ENCODE measurements at places on chromosomes 2 and 18.

DNA sequence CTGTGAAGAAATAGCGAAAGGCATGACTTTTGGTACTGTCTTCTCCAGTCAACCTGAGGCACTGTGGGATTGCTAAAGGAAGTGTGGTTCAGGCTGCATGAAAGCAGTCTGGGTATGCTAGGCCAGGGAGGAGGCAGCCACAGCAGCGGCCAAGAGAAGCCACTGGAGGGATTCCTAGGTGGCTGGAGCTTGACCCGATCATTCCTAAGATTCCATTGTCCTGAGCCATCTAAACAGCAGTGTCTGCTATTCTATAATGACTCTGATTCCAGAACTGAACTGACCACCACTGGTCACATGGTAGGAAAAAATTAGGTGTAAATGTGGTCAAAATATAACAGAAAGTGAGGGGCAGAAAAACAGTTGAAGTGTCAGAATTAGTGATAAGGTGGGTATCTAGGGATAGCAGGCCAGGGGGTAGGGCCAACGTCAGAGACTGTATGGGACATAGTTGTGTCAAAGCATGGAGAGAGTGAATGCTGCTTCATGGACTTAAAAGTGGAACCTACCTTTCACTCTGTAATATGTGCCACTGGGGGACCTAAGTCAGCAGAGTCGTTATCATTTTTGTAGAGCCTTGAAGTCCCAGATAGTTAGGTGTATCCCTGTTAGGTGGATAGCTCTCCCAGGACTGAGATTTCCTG lies 204.6 kb downstream of the CTNNA2 start:
- no peak for DNase-seq

DNA sequence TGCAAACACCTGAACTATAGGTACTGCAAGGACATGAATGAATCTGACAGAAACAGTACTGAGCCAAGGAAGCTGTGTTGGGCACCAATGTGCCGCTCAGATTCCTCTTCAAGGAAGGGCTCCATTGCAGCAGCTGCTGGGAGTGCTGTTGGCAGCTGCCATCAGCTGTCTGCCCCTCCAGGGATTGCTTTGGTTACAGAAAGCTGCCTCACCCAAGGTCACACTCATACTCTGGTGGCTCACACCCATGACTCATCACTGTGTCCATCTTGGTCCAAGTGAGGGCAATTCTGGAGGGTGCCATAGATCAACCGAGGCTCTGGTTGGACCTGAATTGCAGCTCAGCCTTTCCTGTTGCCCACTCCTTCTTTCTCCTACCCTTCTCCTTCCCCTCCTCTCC lies 24.4 kb upstream of the TRPM8 start:
- no peak for DNase-seq

DNA sequence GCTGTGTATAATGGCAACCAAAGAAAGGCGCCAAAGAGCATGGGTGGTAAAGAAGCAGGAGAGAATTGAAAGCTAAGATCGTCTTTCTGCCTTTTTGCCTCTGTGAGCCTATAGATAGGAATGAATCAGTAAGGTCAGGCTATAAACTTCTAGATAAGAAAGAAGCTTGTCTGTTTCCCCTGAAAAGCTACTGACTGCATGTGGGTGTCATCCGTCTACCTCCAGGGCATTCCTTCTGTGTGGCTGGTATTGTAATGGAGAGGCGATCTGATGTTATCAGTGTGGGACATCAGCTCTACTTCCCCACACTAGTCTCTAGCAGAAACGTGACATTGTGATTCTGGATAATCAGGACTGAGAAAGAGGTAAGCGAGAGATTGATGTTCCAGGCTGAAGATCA lies 63.4 kb upstream of the PLA2R1 start:
- DNase-seq: no peak

DNA sequence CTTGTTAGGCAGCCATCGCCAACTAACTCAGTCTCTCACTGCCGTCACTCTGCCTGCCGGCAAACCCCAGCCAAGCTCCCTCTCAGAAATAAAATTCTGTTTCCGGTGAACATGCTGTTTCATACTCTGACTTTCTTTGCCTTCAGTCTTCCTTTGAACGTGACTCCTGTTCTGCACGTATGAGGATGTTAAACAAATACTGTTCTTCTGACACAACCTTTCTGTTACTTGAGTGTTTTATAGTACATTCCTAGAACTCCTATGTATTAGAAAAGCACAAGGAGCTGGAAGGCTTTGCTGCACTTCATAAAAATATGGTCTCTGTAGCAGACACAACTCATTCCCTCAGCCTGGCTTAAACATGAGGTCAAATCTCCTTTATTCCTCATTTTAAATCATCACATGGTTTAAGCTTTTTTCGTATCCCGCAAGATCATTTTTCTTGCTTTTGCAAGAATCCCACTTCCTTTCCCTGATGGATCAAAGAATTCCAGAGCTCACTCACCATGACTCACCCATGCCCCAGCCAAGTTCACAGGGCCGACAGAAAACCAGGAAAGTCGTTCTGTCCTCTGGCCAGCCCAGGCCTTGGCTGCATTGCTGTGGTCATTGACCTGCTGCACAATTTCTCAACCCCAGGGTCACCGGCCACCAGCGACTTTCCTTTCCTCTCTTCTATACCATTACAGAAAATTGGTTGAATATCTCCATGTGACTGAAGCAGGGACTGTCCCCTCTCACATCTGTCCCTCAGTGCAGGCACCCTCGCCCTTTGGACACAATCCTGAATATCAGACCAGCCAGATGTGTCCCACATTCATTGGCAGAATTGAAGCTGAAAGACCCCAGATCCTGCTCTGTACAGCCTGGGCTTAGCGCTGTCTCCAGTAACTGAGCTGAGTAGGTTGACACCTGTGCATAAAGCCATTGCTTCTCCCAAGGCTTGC lies 183.1 kb upstream of the ARL4C start:
- DNase-seq: no peak

GRCh38 chr2:64581777-64582539 lies 57.8 kb downstream of the AFTPH start:
- DNase-seq: no peak

- no peak for DNase-seq
Observed at GRCh38 chr18:43276491-43276890, 799 bp downstream of the SYT4 start.

DNA sequence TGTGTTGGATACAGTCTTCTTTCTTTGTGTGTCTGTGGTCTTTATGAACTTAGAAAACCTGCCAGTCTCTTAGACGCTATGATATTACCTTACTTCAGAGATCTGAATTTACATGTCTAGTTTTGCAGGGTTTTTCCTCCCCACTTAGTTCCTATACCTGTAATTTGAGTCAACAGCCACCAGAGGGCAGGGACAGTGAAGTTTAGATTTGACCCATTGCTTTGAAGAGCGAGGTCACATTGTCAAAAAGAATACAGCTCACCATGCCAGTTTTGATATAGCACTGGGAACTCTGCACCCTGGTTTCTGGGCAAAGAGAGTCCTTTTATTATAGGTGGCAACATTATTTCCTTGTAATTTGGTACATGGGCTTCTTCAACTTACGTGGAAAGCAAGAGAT lies 102.3 kb downstream of the MAPK4 start:
- DNase-seq: no peak

- DNase-seq: no peak
Observed at GRCh38 chr2:105858868-105859693, 114.4 kb downstream of the NCK2 start.

DNA sequence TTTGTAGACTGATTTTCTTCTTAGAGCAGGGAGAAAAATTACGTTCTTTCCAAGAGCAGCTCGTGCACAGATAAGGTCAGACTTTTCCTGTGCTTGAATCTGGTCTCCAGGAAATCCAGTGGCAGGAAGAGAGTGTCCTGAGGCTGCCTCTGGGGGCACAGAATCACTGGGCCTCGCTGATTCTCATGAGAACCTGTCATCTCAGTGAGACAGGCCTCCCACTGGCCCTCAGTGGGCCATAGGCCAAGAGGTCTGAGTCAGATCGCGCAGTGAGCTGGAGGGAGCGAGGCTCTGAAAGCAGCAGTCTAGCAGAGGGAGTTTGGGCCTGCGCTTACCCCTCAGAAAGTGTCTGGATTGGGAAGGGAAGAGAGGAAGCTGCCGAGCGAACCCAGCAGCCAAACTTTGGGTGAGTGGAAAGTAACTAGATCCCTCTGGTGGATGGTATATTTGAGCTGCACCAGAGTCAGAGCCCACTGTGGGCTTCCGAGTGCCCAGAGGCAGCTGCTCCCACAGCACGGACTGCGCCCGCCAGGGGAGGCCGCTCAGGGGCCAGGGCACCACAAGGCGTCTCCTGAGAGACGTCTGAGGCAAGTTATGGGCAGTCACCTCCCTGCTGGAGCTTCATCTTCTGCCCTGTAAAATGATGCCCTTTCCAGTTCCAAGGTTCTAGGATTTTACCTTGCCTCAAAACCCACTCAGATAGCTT lies 8.2 kb downstream of the GDF7 start:
- no peak for DNase-seq

- no peak for DNase-seq
Observed at GRCh38 chr18:35143622-35144596, 96.9 kb upstream of the ZNF397 start.

- DNase-seq: no peak
Observed at GRCh38 chr2:71299507-71299906, 32.1 kb upstream of the ZNF638 start.

DNA sequence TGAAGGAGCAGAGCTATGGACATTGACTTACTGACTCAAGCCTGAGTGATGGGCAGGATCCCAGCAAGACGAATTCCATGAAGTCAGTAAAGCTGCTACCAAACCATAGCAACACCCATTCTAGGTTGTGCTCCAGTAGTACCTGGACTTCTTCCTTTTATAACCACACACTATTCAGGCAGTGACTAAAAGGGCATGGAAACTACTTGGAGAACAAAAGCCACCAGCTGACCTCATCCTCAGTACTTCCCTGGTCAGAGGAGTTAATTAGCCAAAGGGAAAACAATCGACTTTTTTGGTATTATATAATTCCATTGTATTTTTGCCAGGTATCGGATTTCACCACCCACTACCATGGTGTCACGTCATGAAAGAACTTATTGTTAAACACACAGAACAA lies 237.1 kb downstream of the TTC32 start:
- no peak for DNase-seq

DNA sequence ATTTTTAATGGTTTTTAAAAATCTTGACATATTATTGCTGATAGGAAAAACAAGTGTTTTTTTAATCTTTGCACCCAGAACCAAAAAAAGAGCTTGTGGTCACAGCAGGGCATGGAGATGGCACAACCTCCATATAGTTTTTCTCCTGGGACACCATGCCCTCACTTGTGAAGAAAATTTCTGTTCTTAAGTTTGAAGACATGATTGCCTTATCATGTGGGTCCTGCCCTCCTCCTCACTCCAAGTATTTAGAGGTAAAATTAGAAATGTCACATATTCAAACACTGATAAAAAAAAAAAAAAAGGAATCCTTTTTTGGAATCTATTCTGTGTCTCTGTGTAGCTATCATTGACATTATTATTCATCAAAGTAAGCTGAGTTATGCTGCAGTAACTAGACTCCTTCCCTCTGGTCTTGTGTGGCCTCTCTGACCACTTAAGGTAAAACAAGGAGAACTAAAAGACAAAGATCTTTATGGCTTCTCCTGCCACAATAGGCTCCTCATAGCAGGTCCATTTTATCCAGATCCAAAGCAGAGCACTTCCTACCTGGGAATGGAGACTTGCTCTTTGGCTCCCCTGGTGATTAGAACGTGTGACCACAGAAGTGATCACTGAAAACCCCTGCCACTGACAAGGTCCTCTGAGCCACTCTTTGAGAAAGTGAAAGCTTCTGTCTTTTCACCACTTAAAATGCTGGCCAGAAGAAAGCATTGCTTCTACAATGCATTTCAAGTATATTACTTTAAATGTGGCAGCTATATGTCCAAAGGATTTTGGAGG lies 19.8 kb downstream of the ADD2 start:
- no peak for DNase-seq

DNA sequence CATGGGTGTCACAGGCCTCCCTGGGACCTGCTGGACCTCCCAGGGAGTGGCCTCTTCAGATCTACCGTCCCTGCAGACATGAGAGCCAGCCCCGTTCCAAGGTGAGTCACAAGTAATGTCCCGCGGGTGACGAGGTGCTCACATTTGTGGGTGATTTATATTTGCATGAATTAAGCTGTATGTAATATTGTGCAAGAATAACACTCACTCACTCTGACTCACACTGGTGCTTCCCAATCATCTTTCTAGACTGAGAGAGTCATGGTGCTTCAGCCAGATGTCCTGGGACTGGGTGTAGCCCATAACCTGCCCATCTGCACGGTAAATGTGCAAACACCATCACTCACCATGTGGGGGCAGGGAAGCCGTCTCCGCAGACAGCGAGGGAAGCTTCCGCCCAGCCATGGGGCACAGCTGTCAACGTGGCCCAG lies 347.5 kb upstream of the SALL3 start:
- DNase-seq: no peak

GRCh38 chr18:32760391-32760790 lies 12.4 kb downstream of the KLHL14 start:
- no peak for DNase-seq

DNA sequence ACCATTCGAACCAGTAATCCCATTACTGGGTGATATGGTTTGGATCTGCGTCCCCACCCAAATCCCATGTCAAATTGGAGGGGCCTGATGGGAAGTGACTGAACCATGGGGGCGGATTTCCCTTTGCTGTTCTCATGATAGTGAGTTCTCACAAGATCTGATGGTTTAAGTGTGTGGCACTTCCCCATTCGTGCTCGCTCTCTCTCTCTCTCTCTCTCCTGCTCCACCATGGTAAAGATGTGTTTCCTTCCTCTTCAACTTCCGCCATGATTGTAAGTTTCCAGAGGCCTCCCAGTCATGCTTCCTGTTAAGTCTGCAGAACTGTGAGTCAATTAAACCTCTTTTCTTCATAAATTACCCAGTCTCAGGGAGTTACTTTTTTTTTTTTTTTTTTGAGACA lies 62.6 kb downstream of the NBAS start:
- DNase-seq: no peak

DNA sequence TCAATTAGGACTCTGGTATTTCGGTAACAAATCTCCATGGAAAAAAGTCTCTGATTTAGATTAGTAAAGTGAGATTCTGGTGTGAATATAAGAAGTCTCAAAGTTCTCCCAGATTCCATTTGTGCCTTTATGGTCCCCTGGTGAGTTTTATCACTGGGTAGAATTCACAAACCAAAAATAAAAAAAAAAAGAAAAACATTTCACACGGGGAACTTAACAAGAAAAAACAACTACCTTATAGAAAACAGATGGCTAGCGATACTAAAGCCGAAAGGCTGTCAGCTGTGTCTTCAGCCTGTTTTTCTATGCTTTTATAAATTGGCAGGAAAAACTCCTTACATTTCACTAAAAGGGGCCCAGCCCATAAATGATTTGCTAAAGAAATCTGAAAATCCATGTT lies 50.6 kb downstream of the COL5A2 start:
- DNase-seq: no peak

DNA sequence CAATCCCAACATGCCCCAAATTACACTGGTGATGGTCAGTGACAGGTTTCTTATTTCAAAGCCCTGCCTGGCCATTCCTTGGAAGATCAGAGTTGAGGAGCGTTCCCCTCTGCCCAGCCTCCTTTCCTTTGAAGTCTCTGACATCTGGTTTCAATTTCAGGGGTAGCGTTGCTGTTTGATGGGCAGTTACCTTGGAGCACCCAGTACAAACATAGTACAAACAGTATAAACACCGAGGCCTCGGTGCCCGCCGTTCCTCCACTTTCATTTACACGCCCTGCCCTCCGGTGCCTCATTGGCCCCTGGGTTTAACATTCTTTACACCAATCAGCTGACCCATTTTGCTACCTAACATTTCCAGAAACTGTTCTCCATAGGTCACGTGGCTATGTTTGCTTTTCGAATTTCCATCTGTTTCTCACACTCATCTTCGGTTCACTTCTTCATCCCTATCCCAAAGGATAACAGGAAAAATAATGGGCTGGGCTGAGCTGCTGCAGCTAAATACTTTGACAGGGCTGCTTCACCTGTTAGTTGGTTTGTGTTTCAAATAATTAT lies 65.6 kb downstream of the NRP2 start:
- no peak for DNase-seq

GRCh38 chr2:237164474-237165042 lies 78.9 kb downstream of the COPS8 start:
- no peak for DNase-seq
